ENCODE measurements at places on chromosomes 5 and 9.
A peak's percentile ranks its signal among the peaks of the same experiment; 100 is the strongest.

DNA sequence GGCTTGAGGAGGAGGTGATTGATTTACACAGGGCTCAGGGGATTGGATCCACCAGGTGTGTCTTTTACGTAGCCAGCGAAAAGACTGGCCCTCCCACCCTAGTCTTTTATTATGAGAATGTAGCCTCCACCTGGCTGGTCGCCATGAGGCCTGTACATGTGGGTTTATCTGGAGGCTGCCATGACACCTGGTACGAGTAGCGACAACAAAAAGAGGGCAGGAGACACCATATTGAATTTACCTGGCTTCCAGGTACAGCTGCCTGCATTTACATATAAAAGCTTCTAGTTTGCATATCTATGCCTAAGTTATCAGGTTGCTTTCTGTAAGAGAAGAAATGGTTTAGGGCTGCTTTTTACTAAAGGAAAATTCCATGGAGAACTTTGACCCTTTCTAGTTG, 1173.7 kb upstream of the SEMA6A start:
- no peak for DNase-seq

- no peak for DNase-seq
These were observed 128.6 kb upstream of the ACOT12 start for GRCh38 chr5:81522571-81522970.

GRCh38 chr5:143987751-143988560, 176.0 kb downstream of the HMHB1 start:
- no peak for DNase-seq

DNA sequence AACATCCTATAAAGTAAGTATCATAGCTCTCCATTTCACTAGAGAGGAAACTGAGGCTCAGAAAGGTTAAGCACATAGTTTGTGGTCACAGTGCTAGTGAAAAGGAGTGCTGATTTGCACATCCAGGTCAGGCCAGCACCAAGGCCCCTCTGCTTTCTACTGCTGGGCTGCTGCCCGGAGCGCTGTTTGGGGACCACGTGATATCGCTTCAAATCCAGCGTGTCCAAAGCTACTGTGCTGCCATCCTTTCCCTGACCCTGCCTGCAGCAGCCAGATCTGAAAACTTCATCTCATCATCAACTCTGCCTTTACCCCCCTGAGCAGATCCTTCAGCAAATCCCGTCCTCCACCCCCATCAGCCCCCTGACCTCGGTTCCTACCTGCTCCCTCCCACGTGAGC, 40.7 kb upstream of the AKNA start:
- DNase-seq, result no peak

- DNase-seq, result peak; percentile 80
These were observed 5.3 kb downstream of the SLC34A1 start for GRCh38 chr5:177389241-177390169.
